ENCODE measurements at places on chromosomes 4 and X.

- no peak for DNase-seq
Measured at GRCh38 chr4:1754336-1754735, 33.0 kb downstream of the TACC3 start.

DNA sequence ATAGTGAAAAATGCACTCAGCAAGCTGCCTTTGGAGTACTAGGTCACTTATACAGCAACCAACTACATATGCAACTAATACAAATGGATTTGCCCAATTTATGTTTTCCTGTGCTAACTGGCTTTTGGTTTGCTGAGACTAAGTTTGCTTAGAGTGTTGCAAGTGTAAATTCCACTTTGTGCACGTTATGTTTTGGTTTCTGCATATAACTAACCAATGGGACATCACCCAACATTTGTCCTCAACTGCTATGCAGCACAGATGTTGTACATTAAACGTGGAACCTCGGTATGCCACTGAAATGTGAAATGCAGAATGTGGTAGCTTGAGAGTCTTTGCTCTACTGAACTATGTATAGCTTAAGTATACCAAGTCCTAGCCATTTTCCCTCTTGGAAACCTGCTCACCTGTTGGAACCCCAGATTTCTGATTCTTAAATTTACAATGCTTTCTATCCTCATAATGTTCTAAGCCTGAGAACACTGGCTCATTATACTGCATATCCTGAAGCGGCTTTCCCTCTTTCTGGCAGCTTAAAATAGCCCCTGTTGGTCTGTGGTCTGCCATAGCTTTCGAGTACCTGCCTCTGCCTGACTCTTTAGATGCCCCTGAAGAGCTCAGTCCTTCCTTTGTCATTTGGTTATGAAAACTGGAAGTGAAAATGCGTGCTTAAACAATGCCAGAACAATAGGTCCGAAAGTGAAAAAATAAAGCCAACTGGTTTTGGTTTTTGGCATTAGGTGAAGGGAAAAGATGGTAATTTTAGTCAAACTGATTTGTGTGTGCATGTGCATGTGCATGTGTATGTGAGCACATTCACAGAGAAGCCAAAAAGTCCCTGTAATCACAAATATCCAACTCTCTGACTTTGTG, 158.0 kb downstream of the SH2D1A start:
- DNase-seq = no peak

- DNase-seq = no peak
Measured at GRCh38 chrX:21427086-21427485, 52.9 kb downstream of the CNKSR2 start.

DNA sequence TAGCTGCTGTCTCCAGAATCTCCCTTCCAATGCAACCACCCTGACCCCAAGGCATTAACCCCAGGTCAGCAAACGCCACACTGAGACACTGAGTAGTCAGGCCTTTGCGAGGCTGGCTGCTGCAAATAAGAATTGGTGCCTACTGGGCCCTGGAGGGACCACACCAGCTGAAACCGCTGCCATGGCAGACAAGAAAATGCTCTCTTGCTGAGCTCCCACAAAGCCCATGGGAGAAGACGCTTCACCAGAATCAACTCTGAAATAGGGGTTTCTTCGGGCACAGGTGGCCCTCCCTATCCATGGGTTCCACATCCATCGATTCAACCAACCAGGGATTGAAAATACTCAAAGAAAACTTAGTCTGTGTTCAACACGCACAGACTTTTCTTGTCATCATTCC, 26.7 kb upstream of the CRMP1 start:
- DNase-seq = no peak

DNA sequence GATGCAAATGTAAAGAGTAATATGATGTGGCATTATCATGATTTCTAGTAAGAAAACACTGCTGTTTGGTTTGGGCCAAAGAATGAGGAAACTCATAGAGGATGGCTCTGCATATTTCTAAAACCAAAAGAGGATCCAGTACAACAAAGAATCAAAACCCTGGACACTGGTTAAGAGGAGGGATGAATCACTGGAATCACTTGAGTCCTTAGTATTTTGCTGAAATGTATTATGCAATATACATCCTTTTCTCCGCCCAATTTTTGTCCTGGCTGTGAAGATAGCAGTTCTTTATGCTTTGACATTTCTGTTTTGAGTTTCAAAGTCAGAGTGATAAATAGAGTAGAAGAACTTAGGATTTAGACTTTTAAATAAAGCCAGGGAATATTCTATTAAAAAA, 345.9 kb downstream of the PACRGL start:
- DNase-seq = no peak

DNA sequence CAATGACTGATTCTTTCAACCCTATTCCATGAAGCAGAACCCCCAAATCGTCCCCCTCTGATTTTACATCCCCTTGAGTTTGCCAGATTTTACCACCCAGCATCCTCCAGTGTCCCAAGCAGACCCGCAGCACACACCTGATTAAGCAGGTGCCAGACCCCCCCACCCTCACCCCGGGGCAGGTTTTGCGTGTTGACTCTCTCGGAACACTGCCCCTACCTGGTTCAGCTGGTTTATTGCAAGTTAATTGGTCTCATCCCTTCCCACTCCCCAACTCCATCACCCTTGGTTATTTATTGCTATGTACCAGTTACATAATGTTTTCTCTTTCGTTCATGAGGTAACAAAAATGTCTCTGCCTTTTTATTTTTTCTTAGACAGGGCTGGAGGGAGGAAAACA, 258.4 kb downstream of the BCOR start:
- no peak for DNase-seq

DNA sequence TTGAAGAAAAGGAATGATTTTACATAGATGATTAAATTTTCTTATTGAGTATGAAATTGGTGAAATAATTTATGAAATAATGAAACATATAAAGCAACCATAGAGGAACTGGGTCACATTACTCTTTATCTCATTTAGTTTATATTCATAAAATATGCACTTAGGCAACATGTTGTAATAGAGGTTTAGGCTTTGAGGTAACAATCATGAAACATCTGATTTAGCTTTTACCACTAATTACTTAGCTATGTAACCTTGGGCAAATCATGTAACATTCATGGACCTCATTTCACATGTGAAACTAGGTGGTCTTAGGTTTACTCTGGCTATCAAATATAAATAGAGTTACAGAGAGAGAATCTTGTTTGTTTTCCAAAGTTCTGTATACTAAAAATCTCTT, 54.5 kb upstream of the SMARCA5 start:
- no peak for DNase-seq

DNA sequence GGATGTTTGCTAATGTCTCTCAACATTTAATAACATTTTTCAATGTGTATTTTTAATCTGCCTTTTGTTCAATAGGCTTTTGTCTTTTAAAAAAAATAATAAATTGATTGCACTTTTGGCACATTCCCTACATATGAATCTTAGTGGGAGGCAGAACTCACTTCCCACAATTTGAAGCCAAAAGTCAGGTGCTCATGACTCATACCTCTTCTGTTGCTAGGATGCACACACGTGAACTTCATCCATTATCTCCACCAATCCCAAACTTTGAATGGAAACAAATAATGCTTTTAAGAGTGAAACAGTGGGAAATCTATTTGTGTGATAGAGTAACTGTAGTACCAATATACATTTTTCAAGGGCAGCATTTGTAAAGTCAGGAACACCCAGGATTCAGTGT, 260.5 kb downstream of the IQCM start:
- no peak for DNase-seq

GRCh38 chr4:149176039-149176438, 639.6 kb downstream of the IQCM start:
- no peak for DNase-seq

DNA sequence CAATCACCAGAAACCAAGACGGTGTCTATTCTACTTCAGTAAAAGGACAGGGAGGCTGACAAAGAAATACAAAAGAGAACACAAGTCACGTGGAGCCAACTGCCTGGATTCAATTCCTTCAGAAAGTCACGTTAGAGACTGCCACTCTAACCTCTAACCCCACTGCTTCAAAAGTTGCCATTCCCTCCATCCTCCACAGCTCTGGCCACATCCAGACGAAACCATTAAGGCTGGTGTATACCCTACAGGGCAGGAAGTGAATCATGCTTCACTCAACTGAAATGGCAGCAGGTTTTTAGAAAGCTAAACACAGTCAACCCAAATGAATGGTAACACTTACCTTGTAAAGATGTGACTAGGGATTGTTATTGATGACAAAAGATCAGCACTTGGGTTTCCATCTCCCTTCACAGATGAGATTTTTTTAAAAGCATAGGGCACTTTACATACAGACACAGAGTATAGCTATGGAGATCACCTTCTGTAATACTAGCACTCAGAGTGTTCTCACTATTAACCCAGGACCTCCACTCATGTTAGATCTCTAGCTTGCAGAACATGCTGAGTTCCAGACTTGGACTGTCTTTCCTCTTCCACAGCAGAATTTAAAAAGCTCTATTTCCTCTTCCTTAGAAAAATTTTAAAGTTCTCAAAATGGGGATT, 37.4 kb downstream of the MAML3 start:
- no peak for DNase-seq

GRCh38 chr4:99723612-99724011, 66.0 kb upstream of the C4orf54 start:
- no peak for DNase-seq

DNA sequence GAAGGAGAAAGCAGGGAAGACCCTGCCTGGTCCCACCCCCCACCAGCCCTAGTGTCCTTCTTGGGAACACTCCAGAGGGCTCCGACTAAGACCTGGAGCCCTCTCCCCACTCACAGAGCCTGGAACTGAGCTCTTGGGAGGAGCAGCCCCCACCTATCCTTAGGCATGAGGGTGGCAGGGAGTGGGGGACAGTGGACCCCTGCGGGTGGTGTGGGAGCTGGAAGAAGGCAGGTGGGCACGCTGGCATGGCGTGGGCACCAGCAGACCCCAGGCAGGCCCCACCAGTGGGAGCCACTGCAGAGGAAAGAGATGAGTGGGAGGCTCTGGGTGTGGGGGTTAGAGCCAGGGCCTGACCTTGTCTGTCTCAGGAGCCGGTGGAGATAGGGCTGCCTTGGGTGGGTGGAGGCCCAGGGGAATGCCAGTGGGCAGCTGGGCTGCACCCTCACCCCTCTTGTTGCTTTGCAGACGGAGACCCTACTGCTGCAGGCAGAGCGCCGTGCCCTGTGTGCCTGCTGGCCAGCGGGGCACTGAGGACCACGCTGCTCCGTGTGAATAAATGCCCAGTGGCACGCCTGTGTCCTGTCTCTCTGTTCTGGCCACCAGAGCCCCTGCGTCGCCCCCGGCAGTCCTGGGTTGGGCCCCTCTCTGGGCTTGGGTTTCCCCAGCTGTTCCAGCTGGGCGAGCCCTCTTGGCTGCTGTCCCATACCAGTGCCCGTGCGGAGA, 15.6 kb upstream of the NAT8L start:
- DNase-seq = no peak

- no peak for DNase-seq
Measured at GRCh38 chr4:59553063-59553720, 1646.9 kb upstream of the ADGRL3 start.

- no peak for DNase-seq
Measured at GRCh38 chr4:163344147-163345125, 744 bp downstream of the NPY5R start.
